Stimulated activated CD4-positive, alpha-beta T cell treated with anti-CD3 and anti-CD28 coated beads, Interleukin-2, amount 100 ng/mL, for 24 hours (primary cell): ENCODE measurements at places on chromosomes 2 and 18.
A peak's percentile ranks its signal among the peaks of the same experiment; 100 is the strongest.

GRCh38 chr2:48482769-48483168 is 47.2 kb upstream of the STON1 start:
- DNase-seq: no peak

DNA sequence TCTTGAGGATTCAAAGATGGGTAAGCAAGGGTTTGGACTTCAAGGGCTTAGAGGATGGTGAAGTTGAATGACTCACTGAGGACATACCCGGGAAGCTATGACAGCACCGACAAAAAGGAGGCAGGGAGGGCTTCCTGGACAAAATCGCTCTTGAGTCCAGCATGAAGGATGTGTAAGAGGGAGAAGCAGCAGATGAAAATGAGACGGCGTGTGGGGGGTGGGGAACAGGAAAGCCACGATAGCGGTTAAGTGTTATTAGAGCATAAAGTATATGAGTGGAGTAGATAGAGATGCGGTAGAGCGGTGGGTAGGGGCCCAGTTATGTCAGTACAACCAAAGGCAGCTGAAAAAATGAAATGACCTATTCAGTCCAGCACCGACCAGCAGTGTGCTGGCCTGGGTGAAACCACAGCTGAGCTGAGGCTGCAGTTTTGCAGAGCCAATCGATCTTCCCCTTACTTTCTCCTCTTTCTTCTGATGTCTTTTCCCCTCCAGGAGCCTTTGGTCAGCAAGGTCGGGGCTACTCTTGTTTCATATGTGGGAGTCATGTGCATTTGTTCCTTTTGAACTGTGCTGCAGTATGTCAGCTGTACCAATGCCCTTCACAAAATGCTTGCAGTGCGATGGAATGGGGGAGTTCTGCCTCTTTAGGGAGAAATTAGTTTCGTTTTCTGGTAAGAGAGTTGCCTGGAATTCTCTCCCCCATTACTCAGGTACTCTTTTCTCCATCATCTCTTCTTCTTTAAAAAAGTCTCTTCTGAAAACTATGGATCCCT is 2.0 kb upstream of the THUMPD2 start:
- no peak for DNase-seq

GRCh38 chr2:236967499-236967783 is 118.2 kb upstream of the COPS8 start:
- DNase-seq: no peak

- DNase-seq: no peak
Observed at GRCh38 chr2:109208071-109208950, 79.3 kb downstream of the SH3RF3 start.

- DNase-seq: no peak
Observed at GRCh38 chr2:26609839-26610277, 31.3 kb downstream of the CIB4 start.

- DNase-seq: no peak
Observed at GRCh38 chr2:177281400-177282180, 17.1 kb upstream of the NFE2L2 start.

GRCh38 chr2:10947446-10948187 is 35.9 kb downstream of the KCNF1 start:
- DNase-seq: no peak

- DNase-seq: no peak
Observed at GRCh38 chr2:159912580-159912979, 114.6 kb upstream of the CD302 start.

DNA sequence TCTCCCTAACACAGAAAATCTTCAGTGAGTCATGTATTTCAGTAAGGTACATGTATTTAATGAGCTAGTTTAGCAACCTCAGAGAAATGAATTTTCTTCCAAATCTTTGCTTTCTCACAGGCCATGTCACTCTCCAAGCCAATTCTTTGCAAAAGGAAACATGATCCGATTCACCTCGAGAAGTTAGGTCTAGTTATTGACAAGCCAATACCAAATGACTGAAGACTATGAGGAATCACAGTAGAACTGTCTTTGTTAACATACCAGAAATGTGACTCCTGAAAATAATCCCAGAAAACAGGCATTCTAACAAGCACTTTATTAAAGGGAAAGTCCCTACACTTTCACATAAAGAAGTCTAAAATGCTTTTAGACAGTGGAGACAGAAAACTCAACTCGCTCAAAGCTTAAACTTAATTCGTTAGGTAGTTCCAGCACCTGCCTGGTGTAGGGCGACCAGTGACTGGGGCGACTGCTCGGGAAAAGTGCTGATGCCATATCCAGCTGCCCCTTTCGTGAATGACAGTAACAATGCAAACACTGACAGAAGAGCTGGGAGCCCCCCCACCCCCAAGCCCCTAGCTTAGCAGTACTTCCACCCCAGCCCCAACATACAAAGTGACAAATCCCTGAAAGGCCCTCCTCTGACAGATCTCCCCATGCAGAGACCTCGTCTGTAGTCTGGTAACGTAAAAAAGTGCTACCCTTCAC is 1.8 kb downstream of the MEMO1 start:
- no peak for DNase-seq

GRCh38 chr2:164456619-164457018 is 164.7 kb downstream of the GRB14 start:
- DNase-seq: no peak

- DNase-seq: no peak
Observed at GRCh38 chr2:217655651-217656050, 347.1 kb downstream of the TNS1 start.

DNA sequence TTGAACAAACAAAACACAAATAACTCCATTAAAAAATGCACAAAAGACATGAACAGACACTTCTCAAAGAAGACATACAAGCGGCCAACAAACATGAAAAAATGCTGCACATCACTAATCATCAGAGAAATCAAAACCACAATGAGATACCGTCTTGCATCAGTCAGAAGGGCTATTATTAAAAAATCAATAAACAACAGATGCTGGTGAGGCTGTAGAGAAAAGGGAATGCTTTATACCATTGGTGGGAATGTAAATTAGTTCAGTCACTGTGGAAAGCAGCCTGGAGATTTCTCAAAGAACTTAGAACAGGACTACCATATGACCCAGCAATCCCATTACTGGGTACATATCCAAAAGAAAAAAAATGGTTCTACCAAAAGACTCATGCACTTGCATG is 37.8 kb downstream of the GPR155 start:
- DNase-seq: no peak

DNA sequence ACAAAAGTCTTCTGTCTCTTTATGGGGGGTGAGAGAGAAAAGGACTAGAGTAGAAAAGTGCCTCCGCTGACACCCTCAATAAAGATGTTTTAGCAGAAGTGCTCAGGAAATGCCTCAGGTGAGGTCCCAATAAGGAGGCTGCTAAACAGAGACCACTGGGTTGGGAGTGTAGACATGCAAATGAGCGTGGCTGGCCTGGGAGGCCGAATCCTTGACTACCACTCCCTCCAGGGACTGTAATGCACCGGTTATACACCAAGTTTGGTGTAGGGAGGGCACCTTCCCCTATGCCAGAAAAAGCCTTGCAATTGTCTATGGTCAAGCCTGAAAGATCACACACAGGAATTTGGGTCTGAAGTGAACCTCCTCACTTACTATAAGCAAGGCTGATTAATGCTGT is 1.8 kb downstream of the TMX3 start:
- no peak for DNase-seq

GRCh38 chr2:29309090-29310029 is 194.1 kb downstream of the CLIP4 start:
- DNase-seq: peak; percentile 25

- no peak for DNase-seq
Observed at GRCh38 chr2:7681881-7682461, 764.8 kb downstream of the RNF144A start.

DNA sequence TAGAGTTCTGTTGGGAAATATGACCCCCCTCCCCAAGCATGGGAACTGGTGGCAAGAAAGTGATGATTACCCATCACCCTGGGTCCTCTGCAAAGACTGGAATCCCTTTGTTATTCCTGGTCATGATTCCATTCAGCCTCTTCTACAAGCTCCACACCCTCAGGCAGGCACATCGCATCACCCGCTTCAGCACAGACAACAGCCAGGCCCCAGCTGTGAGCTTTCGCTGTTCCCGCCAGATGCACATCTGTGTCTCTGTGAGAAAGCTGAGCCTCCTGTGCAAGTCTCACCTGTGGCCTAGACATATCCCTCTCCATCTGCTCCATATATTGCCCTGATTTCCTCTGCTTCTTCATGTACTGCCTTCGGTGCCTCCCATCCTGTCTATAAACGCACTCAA is 368.0 kb upstream of the RAB6C start:
- DNase-seq: no peak

- no peak for DNase-seq
Observed at GRCh38 chr2:217413193-217413592, 553.3 kb upstream of the TNP1 start.

GRCh38 chr2:30862054-30862651 is 54.9 kb upstream of the CAPN13 start:
- DNase-seq: peak; percentile 57

DNA sequence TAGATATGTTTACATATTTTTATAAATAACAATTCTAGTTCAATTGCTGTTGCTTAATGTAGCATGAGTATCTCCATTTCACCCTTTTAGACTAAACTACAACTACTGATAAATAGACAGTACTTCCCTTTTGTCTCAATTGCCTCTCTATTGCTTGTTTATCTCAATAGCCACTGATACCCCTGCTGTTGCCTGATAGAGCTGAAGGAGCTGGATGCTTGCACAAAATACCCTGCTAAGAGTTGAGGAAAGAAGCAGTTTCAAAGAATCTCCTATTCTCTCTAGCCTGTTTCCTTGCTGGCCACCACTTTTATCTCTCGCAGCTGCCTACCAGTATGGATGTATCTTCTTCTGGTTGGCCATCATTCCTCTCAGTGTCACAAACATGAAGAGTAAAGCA is 16.9 kb upstream of the ZNF804A start:
- DNase-seq: no peak

- no peak for DNase-seq
Observed at GRCh38 chr2:233953087-233953801, 36.1 kb downstream of the TRPM8 start.

DNA sequence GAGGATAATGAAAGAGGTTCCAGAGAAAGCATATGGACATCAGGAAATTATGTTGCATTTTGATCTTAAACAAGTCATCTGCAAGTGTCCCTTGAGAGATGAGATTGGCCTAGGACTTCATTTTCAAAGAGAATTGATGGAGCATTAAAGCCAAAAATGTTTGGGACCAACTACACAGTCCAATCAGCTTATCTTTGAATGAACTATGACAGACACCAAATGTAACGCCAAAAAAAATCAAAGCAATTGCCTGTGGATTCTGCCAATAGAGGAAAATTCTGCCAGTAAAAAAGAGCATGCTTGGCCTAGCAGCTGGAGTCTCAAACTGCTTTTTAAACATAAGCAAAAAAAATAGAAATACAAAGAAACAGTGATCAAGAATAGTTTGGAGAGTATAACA is 594.5 kb upstream of the CHAC2 start:
- no peak for DNase-seq

DNA sequence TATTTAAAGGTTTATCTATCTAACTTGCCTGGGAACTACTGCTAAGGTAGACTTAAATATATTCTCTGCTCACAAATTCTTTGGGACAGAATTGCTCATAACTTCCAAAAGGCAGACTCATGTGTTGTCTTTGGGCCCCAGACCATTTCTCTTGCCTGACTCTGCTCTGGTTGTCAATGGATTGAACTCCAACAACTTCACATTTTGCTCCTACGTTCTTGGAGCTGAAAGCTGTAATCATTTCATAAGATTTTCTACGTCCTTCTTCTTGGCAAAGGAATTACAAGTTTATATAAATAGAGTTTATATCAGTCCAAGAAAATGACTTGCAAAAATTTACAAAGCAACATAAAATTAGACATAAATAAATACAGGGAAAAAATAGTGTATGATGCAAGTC is 32.9 kb upstream of the PPM1B start:
- DNase-seq: no peak

- no peak for DNase-seq
Observed at GRCh38 chr18:71242981-71243380, 954.1 kb downstream of the SOCS6 start.

- no peak for DNase-seq
Observed at GRCh38 chr2:125870746-125871145, 785.2 kb upstream of the GYPC start.

DNA sequence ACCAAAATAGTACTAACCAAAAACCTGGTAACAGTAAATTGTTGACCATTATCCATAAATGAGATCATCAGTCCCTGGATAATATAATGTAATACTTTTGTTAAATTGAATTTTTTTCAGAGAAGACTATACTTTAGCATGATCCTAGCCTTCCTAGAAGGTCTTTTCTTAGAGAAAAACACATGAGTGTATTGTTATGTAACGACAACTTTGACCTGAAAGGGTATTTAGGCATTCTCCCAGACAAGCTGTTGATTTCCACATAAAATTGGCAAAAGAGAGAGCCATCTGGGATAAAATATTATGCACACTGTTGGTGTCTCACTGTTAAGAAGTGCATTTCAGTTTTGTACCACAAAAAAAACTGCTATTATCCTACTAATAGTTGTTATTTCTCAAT is 120.0 kb upstream of the MAPRE2 start:
- no peak for DNase-seq

GRCh38 chr2:108968619-108969018 is 20.4 kb downstream of the EDAR start:
- DNase-seq: peak; percentile 27

GRCh38 chr18:44835703-44836102 is 155.0 kb downstream of the SETBP1 start:
- DNase-seq: no peak

GRCh38 chr2:201906777-201907562 is 100.6 kb downstream of the CDK15 start:
- DNase-seq: no peak

- no peak for DNase-seq
Observed at GRCh38 chr2:4265936-4266335, 562.6 kb downstream of the DCDC2C start.

GRCh38 chr2:195686564-195686963 is 29.5 kb downstream of the SLC39A10 start:
- no peak for DNase-seq

DNA sequence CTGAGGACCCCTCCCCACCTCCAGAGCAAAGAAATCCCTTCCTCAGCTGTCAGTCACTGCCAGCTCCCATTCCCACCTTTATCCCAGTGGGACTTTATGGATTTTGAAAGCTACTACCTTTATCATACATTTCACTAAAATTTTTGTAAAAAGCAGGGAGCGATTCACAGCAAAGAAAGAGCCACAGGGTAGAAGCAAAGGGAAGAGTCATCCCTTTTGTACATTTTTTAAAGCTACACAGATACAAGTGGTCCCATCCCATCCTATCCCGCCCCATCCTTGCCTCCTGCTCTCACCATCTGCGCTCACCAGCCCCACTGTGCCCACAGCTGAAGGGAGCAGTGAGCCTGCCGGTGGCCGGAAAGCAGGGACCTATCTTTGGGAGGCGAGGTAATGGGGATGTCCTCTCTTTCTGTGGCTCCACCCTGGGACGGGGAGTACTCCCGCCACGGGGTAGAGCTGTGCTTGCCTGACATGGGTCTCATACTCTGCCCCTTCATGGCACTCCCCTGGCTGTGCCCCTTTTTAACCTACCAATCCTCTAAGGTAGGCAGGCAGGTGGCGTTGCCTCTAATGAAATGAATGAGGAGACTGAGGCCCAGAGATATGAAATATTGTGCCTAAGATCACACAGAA is 13.2 kb downstream of the SH2D6 start:
- no peak for DNase-seq

- no peak for DNase-seq
Observed at GRCh38 chr2:45909677-45910191, 258.3 kb downstream of the PRKCE start.
